GM12892 (cell line): ENCODE measurements at places on chromosomes 5 and 9.

GRCh38 chr5:68182534-68182933 is 33.0 kb upstream of the PIK3R1 start:
- DNase-seq, result no peak

GRCh38 chr9:38158628-38159027 is 89.6 kb upstream of the SHB start:
- no peak for DNase-seq

DNA sequence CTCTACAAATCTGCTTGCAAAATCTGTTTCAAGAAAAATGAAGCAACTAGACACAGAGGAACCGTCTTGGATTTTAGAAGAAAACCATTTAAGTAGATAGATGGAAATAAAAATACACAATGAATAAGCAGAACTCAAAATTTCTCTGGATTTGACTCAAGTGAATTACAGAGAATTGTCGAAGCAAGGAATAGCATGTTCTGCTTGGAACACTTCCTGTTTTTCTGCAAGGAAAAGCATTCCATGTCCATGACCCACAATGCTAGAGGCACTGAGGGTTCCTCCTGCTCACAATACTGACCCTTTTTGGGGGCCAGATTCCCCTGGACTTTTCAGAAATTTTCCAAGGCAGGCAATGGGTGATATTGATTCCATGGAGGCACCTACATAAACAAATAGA is 29.8 kb downstream of the PRUNE2 start:
- DNase-seq, result no peak

GRCh38 chr5:6373081-6373846 is 5.1 kb downstream of the MED10 start:
- DNase-seq, result no peak

GRCh38 chr5:139146809-139147482 is 51.2 kb downstream of the SIL1 start:
- DNase-seq, result no peak

- DNase-seq, result no peak
Observed at GRCh38 chr5:38468202-38468673, 88.2 kb downstream of the LIFR start.

DNA sequence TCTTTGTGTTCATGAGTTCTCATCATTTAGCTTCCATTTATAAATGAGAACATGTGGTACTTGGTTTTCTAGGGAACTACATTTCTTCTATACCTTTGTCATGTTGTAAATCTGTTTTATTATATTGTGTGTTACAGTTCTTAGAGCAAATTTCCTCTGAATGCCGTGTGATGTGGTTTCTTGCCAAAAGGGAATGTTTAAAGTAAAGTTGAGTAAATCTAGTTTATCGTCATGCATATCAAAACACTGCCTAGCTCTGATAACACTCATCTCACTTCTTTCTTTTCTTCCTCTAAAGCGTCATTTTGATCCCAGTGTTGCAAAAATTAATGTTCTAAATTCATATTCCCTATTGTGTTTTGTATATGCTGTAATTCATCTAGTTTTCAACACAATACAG is 295.4 kb upstream of the HAPLN1 start:
- no peak for DNase-seq

DNA sequence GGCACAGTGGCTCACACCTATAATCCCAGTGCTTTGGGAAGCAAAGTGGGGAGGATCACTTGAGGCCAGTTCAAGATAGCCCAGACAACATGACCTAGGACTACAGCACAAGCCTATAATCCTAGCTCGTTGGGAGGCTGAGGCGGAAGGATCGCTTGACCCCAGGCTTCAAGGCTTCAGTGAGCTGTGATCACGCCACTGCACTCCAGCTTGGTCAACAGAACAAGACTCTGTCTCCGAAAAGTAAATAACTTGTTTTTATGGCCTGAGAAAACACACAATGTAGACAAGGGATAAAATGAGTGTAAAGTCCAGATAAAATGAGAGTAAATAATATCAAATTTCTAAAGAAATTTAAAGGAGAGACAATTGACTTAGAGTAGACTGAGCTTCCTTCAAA is 26.3 kb downstream of the SHLD3 start:
- DNase-seq, result no peak

- no peak for DNase-seq
Observed at GRCh38 chr5:170427672-170428236, 38.6 kb upstream of the KCNMB1 start.

DNA sequence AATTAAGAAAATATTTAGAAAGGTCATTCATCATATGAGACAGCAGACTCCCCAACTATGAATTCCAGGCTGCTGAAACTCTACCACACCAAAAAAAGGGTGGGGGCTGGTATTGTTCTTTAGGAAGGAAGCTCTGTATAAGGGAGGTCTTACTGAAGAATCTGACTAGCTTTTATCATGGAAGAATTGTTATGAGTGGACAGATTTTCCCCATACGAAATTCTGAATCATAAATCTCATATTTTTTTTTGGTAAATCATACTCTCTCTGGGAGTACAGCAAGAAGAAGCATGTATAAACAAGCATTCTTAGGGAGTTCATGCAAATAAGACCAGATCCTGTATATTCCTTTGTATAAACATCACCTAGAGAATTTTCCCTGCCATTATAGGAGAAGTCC is 220.0 kb downstream of the SLC12A2 start:
- DNase-seq, result no peak

- no peak for DNase-seq
Observed at GRCh38 chr5:129377504-129377903, 82.6 kb upstream of the ADAMTS19 start.

GRCh38 chr5:57414857-57415256 is 67.8 kb downstream of the ACTBL2 start:
- no peak for DNase-seq

- DNase-seq, result no peak
Observed at GRCh38 chr5:64838803-64839202, 70.1 kb downstream of the CWC27 start.

DNA sequence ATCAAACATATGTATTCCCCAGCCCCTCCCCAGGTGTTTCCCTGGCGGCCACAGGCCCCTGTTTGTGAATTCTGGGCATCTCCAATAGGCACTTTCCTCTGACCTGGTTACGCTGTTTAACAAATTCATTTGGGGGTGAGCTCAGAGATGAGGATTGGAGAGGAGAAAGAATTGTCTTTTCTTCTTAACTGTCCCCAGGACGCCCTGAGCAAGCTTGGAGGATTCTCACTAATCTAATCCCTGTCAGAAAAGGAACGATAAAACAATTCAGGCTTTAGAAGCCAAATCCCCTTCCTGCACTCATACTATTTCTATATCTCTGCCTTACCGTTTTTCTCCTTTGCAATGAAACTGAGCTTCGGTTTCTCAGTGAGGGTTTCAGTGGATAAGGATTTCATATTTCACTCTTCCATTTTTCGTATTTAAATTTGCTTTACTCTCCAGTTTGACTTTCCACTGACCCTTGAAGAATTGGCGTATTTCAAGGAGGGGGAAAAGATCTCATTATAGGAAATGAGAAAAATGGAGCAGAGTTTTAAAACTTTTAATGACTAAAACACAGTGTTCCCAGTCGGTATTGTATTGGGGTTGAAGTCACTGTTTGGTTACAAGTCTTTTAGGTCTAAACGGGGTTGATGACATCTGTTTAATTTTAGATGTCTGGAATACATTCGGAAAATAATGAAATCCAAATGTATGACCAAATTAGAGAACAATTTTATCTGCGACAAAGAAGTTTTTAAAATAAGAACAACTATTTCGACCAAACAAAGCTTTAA is 180.1 kb downstream of the MACROH2A1 start:
- no peak for DNase-seq

- DNase-seq, result no peak
Observed at GRCh38 chr5:155408465-155408864, 394.9 kb downstream of the KIF4B start.

- DNase-seq, result no peak
Observed at GRCh38 chr9:88339317-88339716, 48.9 kb upstream of the SPIN1 start.

DNA sequence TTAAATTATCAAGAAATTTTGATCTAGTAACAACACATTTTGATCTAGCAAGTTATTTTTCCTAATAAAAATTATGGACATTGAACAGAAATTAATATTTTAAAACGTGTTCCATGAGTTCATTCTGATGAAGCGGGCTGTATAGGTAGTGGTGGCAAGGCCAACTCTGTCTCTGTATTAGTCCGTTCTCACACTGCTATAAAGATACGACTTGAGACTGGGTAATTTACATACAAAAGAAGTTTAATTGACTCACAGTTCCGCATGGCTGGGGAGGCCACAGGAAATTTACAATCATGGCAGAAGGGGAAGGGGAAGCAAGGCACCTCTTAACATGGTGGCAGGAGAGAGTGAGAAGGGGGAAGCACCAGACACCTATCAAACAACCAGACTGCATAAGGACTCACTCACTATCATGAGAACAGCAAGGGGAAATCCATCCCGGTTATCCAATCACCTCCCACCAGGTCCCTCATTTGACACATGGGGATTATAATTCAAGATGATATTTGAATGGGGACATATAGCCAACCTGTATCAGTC is 61.2 kb downstream of the TMEM232 start:
- DNase-seq, result no peak

- no peak for DNase-seq
Observed at GRCh38 chr5:141524604-141525597, 36.0 kb downstream of the PCDHGC5 start.

GRCh38 chr9:135941288-135941995 is 19.7 kb downstream of the UBAC1 start:
- no peak for DNase-seq

GRCh38 chr9:72807765-72808445 is 144.9 kb downstream of the ALDH1A1 start:
- DNase-seq, result no peak

DNA sequence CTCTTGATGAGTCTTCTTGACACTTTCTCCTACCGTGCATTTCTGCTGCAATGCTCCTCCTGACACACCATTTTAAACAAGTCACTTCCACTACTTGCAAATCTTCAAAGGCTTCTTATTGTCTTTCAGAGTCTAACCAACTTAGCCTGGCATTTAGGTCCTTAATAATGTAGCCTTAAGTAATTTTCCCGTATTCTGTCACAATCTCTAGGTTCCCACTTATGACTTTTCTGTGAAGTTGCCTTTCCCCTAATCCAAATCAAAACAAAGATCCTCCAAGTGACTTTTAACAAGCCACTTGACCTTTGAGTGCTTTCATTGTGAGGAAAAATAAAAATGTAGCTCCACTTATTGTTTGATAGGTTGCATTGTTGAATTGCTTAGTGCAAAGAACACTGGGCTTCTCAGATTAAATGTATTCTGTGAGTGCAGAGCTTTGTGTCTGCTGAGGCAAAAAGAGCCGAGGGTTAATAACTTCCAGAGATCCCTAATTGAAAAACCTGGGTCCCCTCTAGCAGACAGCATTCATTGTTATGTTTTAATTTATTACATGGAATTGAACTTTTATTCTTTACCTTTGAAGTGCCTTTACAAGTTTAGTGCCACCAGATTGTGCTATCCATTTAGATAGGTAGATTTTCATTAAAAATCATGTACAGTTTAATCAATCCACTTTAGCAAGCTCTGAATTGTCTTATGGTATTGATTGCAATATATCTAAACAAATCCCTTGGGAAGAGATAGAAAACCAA is 341.7 kb upstream of the TYRP1 start:
- no peak for DNase-seq

GRCh38 chr5:139912158-139912557 is 116.5 kb downstream of the PSD2 start:
- no peak for DNase-seq

DNA sequence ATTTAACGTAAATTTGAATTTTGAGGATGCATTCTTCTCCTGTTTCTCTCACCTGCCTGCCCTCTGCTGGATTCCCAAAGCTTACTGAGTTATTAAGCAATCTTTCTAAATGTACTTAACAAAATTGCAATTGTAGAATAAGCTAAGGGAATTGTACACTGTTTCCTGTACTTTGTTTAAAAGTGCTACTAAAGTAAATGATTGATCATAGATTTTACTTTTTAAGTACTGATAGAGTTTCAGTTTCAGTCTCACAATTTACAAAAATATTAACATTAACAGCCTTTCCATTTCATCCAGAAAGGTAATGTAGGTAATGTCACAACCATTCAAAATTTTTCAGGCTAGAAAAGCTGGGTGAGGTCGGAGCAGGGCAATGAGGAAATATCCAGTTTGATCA is 4.8 kb upstream of the RANBP17 start:
- no peak for DNase-seq

- DNase-seq, result no peak
Observed at GRCh38 chr5:168327994-168328393, 36.5 kb downstream of the WWC1 start.

DNA sequence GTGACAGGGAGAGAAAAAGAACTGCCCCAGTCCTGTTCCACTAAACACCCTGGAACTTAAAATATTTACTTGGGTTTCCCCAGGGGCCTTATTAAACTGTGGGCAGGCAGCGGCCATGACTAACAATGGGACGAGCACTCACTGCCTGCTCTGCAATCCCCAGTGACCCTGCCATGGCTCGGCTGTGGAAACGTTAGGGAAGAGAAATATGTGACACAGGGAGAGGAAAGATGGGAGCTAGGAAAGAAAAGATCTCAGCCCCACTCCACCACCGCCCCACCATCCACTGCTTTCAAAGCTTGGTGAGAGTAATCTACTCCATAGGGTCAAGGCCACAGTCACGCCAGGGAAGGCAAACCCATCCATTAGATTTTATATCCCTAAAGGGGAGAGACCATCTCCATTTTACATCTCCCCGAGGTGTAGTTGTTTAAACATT is 117.6 kb downstream of the EFNA5 start:
- no peak for DNase-seq

GRCh38 chr9:108776920-108777639 is 78.7 kb downstream of the ACTL7B start:
- no peak for DNase-seq

GRCh38 chr5:1661311-1661710 is 137.6 kb upstream of the LPCAT1 start:
- DNase-seq, result no peak

- no peak for DNase-seq
Observed at GRCh38 chr5:58477760-58478376, 13.4 kb upstream of the GAPT start.

DNA sequence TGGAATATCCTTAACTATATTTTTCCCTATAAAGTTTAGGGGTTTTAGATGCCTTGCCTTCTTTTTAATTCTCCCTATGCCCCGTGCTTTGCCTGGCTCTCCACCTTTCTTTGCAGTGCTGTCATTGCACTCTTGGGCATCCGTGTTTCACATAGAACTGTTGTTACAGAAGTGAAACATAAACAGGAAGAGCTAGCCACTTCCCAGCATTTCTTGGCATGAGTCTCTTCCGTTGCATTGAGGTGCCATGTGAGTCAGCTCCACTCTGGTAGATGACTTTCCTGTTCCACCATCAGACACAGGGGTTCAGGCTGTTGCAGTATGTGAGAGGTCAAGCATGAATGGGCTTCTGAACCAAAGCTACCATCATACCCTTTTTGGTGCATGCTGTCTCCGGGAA is 73.4 kb downstream of the ANGPTL2 start:
- DNase-seq, result no peak

DNA sequence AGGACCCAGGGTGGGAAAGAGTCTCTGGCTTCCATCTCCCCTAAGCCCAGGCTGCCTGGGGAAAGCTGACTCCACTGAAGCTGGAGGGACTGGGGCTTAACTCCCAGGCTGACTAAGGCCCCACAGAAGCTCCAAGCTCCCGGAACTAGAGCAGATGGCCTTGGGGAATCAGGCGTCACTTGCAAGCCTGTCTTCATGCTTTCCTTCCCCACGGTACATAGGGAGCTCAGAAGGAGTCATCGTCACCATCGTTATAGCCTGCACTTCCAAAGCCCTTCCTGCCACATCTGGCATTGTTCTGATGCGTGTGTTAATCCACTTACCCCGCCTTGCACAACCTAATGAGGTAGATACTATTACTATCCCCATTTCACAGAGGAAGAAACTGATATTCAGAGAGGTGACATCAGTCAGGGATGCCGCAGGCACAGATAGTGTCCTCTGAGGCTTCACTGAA is 11.5 kb downstream of the AQP3 start:
- no peak for DNase-seq

- DNase-seq, result no peak
Observed at GRCh38 chr5:97100476-97100875, 41.9 kb downstream of the LIX1 start.
